ENCODE measurements at places on chromosomes 1 and 21.

DNA sequence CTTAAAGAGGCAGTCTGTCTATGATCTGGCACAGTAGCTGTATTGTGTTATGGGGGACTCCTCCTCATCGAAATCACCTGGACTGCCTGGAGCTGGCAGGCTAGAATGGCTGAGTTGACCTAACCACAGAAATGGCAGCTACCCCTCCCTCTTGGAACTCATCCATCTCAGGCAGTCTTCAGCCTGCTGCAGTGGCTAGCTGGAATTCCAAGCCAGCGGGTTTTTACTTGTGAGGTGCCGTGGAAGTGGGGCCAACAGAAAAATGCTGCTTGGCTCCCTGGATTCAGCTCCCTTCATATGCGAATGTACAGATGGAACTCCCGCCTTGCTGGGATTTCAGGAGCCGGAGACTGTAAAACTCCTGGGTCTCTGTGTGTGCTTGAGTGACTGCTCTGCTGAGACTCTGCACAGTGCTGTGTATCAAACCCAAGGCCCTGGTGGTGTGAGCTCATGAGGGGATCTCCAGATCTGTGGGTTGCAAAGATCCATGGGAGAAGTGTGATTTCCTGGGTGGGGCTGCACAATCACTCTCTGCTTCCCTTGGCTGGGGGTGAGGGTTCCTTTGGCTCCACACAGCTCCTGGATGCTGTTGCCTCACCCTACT, 316.9 kb downstream of the CTH start:
- no peak for DNase-seq

DNA sequence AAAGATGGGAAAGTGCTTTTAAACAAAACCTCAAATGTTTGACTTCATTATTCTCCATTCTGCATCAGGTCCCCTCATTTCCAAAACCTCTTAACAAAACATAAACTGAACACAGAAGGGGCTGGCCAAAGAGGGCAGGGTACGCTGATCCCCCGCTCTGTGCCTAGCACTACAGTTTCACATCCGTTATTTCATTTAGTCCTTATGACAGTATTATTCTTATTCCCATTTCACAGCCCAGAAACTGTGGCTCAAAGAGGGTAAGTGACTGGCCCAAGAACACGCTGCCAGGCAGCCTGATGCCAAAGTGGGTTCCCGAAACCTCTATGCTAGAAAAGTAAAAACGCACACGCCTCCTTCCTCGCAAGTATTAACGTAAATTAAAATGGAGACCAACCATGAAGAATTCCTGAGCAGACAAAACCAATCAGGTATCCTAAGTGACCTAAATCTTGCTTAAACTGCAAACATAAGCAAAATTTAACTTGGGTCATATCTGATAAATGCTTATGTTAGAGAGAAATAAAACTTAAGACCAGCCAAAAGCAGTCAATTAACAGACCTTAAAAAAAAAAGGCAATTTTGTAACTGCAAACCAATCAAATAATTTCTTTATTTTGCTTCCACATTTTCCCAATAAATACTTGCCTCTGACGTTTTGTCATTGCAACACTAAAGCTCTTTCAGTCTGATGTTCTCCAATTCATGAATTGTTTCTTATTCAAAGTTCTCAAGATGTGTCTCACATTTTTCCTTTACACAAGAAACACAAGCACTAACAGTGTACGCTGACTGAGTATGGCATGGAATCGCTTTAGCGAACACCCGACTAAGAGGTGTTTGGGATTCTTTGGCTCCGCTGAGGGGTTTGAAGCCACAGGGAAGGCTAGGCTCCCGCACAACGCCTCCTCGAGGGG, 653 bp downstream of the CASP9 start:
- DNase-seq = peak; percentile 41

GRCh38 chr21:36125512-36126207, 9.2 kb upstream of the CBR3 start:
- DNase-seq = peak; percentile 60

DNA sequence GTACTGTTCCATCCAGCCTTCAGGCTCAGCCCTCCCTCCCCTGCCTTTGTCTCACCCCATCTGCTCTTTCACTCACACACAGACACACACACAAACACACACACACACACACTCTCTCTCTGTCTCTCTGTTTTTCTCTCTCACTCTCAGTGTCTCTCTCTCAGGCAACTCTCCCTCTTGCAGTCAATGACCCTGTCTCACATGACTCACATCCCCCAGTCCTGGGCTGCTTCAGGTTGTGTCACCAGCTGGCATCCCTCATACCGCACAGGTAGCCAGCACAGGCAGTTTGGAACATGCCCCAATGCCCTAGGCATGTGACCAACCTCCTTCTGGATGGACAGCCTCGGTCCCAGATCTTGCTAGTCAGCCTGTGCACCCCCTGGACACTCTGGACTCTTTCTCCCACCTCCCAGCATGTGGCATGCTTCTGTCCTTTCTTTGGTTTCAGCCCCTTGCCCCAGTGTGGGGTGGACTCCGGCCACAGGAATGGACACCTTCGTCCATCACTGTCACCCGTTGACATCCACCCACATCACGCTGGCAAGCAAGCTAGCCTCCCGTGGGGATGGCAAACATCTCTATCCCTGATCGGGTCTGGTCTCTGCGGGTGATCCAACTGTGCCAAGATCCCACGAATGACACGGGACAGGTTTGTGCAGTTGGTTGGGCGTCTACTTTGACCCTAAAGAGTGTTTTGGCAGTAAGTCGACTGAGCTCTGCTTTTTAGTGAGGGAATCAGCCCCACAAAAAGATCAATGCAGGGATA, 23.4 kb upstream of the FCGR2A start:
- DNase-seq = no peak

DNA sequence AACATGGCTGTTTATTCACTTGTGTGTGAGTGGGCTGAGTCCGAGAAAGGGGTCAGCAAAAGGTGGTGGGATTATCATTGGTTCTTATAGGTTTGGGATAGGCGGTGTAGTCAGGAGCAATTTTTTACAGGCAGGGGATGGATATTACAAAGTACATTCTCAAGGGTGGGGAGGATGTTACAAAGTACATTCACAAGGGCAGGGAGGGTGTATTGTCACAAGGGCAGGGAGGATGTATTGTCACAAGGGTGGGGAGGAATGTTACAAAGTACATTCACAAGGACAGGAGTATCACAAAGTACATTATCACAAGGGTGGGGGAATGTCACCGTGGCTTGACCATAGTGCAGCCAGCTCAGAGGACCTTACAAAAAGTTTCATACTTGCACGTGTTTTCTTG, 31.1 kb upstream of the ITLN2 start:
- DNase-seq = no peak

DNA sequence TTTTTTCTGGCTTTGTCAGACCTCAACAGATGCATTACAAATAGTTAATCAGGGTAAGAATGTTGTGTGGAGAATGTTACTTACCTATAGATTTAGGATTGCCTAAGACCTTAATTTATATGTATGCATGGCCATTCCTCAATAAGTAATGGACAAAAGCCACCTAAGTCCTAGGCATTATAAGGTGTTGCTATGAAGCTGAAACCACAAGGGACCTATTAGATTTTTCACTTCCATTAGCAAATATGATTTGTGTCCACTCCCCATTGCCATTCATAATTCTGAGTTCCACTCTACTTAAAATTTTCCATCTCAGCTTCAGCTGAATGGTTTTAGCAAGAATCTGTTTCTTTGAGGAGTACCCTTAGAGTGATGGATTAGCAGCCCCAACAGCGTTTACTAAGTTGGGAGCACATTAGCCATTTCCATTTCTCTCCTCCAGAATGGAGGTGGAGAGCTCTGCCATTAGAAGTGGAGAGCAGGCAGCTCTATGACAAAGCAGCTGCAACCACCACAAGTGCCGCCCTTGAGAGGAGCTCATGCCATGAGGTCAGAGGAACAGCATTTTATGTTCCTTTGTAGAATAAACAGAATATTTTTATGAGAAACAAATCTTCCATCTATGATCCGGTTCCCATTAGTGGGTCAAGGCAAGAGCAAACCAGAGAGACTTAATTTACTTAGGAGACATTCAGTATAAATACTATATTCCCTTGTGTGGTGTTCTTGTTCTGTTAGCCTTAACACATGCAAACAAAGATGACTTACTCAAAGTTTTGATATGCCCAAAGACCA, 28.9 kb upstream of the C1orf87 start:
- no peak for DNase-seq

GRCh38 chr1:11335417-11336056, 62.5 kb downstream of the UBIAD1 start:
- no peak for DNase-seq
